ENCODE measurements at places on chromosomes 6 and 20.

DNA sequence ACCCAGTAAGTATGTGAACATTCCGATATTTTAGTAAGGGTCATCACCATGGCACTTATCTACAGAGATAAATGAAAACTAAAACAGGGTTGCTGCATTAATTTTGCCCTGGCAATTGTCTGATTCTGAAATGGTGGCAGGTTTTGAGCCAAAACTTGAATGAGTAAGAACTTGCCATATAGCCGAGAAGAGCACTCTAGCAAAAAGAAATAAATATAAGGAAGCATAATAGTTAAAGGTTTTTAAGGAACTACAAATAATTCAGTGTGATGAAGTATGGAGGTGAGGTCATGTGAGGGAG lies 68.5 kb upstream of the BTN3A2 start:
- DNase-seq: no peak

DNA sequence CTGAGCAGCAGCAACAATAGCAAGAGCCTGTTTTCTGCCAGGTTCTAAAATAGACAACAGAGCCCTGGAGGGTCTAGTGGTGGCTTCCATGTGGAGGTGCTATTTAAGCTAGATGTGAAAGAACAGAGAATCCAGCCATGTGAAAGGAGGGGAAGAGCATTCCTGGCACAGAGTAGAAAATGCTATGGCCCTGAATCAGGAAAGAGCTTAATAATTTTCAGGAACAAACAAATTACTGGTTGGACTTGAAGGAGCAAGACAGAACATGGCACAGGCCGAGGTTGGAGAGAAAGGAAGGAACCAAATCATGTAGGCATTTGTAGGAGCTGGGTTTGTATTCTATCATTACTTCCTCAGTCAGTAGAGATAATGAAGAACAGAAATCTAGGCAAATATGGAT lies 98.3 kb downstream of the AIG1 start:
- DNase-seq: no peak

DNA sequence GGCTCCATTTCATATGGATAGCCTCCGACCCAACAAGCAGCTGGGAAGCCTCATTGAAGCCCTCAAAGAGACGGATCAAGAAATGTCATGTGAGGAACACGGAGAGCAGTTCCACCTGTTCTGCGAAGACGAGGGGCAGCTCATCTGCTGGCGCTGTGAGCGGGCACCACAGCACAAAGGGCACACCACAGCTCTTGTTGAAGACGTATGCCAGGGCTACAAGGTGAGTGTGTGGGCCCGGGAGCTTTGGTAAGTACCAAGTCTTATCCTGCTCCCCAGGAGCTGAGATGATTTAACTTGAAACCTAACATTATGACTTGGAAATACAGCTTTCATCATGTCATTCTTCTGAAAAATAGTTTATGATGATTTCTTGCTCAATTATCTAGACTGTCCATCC lies 4.1 kb downstream of the TRIM38 start:
- DNase-seq: no peak

- no peak for DNase-seq
These were observed 103.0 kb upstream of the MOCS1 start for GRCh38 chr6:40037271-40037670.

DNA sequence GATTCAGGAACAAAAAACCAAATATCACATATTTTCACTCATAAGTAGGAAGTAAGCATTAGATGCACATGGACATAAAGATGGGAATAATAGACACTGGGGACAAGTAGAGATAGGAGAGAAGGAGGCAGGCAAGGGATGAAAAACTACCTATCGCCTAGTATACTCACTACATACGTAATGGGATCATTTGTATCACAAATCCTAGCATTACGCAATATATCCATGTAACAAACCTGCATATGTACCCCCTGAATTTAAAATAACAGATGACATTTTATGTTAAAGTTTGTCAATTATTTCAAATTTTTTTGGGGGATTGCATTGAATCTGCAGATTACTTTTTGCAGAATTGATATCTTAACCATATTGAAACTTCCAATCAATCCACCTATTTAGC lies 660.5 kb upstream of the MAN1A1 start:
- no peak for DNase-seq

GRCh38 chr6:78561015-78561414 lies 306.3 kb upstream of the IRAK1BP1 start:
- no peak for DNase-seq

- DNase-seq: no peak
These were observed 554.3 kb downstream of the CD109 start for GRCh38 chr6:74250161-74250818.

GRCh38 chr6:3013486-3013885 lies 13.8 kb downstream of the NQO2 start:
- DNase-seq: no peak

- no peak for DNase-seq
These were observed 126.5 kb upstream of the KCNK16 start for GRCh38 chr6:39449022-39449421.

DNA sequence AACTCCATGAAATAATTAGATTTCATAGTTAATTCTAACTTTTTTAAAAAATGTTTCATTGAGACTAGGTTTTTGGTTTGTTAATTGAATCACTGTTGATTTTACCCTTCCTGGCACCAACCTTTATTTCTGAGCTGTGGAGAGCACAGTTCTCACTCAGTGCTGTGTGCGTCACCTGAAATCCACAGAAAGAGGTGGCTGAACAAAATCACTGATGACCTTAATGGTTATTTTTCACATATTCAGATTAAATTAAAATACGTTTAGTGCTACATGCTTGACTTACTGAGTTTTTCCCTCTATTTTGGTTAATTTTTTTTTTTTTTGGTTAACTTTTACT lies 89.4 kb downstream of the SLC16A10 start:
- no peak for DNase-seq

DNA sequence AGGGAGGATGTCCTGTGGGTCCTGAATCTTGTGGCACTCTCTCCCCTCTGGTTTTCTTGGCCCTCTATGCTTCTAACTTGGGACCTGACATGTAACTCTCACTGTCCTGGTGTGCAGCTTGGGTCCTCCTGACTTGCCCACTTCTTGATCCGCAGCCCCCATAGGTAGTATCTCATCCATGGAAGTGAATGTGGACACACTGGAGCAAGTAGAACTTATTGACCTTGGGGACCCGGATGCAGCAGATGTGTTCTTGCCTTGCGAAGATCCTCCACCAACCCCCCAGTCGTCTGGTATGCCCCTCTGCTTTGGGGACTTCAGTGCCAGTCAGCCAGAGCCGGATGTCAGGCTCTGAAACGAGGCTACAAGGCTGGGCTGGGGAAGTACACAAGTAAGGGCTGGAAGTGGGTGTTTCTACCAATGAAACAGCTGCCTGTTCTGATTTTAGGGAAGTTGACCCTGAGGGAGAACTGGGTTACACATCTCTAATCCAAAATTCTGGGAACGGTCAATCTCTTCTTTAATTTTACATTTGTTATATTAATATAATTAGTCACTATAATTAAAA lies 641 bp downstream of the DBNDD2 start:
- DNase-seq: no peak

- no peak for DNase-seq
These were observed 366.3 kb upstream of the EPHA7 start for GRCh38 chr6:93785694-93786030.

- DNase-seq: no peak
These were observed 45.6 kb downstream of the EYA4 start for GRCh38 chr6:133286765-133287164.

GRCh38 chr6:138666636-138667035 lies 106.9 kb upstream of the CCDC28A start:
- no peak for DNase-seq

DNA sequence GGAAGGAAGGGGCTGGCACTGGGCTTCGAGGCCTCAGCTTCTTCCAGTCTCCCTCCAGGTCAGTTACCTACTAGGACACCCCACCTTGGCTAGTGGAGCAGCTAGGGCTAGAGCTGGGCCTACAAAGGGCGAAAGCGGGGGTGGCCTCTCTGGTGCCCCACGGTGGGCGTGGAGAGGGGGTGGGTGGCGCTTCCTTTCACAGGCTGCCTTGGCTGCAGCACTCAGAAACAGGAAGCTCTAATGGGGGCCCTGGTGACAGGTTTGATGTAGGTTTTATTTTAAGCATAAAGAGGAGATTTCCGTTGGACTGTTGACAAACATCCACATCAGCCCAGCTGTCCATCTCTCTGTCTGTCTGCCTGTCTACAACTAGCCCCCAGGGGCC lies 13.4 kb downstream of the FAM110A start:
- DNase-seq: no peak

GRCh38 chr6:109491207-109491938 lies 8.4 kb upstream of the ZBTB24 start:
- DNase-seq: no peak
